KG1 (cell line): ENCODE measurements at places on chromosomes 5 and 9.

GRCh38 chr9:33349743-33350142 lies 52.6 kb downstream of the AQP7 start:
- DNase-seq, result no peak

DNA sequence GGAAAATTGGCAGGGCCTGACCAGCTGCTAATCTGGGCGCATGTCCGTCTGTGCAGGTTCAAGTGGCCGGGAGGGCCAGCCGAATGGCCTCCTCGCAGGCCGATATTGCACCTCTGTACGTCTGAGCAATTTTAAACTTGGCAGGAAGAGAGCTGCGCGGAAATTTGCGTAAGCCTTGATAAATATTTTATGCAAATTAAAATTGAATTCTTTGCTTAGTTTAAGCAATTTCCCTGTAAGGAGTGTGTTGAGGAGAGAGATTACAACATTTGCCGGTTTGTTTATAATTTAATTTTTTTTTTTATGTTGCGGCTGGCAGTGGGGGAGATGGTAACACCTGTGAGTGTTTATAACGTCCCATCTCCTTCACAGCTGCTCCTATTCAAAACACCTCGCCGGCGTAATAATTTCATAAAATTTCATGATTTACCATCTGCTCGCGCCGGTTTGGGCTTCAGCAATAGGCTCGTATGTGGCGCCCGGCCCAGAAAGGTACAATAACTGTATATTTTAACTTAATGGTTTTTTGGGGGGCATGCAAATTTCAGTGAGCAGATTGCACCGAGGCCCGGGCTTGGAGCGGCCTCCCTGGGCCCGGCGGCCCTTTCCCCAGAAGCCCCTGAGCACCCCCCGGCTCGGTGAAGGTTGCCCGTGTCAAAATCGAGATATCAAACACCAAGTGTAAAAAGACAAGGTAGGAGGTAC lies 269.4 kb upstream of the MVB12B start:
- DNase-seq, result no peak

- DNase-seq, result no peak
These were observed 805.3 kb downstream of the TLE1 start for GRCh38 chr9:80883826-80884579.

DNA sequence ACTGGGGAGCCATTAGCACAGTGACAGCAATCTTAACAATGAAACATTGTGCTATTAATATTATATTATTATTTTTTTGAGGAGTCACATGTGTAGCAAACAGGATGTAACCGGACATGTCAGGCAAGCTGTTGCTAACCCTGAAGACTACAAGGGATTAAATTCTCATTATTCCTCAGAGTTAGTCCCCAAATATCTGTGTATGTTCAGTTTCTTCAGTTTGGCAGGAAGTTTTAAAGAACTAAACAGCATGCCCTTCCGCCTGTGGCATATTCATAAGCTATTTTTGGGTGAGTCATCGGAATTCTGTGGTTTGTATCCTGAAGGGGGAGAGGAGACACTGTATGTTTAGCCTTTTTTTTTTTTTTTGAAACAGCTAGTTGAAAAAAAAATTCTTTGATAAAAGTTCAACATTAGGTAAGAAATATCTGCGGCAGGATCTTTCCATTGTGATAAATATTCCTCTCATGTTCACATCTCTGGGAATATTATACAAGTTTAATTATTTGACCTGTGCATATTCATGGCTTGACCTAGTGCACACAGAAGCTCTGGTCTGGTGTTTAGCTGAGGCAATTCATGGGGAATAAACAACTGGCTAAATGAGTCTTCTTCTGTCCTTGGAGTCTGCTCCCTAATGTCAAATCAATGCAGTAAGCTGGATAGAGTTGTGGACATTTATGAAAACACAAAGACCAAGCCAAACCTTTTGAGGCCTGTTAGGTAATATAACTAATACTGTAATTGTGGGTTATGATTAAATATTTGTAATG lies 202.7 kb upstream of the CDKN2B start:
- DNase-seq, result no peak

DNA sequence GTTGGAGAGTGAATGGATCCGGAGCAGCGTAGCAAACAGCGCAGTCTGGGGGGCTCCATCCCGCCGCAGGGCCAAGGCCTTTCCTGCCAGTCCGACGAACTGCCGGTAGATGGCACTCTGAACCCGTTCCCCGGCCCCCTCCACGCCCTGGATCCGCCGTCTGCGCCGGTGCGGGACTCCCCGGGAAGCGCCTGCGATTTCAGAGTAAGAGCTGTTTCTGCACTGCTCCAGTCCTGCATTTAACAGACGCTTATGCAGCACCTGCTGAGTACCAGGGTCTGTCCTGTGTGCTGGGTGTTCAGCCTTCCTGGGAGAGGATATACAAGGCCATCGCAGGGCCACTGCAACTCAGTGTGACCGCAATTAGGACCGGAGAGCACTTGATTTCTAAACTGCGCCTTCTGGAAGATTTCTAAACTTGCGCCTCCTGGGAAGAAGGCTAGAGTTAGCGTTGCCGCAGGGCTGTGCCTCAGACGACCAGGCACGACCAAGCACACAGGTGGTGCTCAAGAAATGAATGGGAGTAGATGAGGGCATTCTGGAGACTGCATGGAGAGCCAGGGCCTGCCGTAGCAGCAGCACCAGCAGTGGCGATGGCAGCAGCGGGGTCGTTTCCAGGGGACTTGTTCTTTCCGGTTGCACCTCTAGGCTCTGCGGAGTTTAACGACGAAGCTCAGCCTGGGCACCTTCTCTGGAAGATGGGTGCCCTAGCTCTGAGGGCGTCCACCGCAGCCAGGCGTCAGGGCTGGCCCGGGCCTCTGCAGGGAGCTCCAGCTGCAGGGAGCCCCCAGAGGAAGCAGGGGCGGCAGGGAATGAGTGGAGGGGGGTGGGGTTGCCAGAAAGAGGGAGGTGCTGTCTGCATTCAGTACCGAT lies 14.3 kb upstream of the TIFAB start:
- peak; percentile 13 for DNase-seq

DNA sequence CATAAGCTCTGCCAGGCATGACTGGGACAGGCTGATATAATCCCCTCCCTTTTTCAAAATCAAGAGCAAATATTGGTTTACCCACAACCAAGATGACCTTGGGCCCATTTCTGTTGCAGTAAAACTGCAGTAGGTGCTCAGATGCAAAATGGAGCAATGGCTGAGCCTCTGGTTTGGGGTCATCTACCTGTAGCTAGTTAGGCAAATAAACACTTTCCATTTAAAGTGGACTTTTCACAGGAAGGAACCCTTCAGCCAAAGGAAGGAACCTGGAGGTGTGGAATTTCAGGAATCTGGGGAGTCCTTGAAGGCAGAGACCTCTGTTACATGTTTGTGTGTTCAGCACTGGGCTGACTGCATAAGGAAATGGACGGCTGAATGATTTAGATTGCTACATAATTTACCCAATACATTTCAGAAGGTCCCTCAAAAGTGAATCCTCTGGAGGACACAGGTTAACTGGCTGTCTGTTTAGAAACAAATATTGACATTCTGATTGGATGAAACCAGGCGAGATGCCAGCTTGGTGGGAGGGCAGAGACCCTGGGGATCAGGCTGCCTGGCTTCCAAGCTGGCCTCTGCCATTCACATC lies 170.1 kb upstream of the ZNF618 start:
- no peak for DNase-seq

DNA sequence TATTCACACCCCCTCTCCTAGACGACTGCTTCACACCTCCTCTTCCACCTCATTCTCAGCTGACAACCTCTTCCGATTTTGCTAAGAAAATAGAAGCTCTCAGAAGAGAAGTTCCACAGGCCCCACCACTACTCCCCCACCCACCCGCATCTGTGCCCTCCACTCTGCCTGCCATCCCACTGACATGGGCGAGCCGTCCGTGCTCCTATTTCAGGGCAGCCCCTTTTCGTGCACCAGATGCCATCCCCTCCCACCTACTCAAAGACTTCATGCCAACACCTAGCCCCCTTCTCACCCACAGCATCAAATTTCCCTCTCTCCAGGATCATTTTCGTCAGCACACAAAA lies 34.6 kb upstream of the JADE2 start:
- no peak for DNase-seq

- DNase-seq, result no peak
These were observed 149.7 kb downstream of the SLIT3 start for GRCh38 chr5:169151051-169151805.

DNA sequence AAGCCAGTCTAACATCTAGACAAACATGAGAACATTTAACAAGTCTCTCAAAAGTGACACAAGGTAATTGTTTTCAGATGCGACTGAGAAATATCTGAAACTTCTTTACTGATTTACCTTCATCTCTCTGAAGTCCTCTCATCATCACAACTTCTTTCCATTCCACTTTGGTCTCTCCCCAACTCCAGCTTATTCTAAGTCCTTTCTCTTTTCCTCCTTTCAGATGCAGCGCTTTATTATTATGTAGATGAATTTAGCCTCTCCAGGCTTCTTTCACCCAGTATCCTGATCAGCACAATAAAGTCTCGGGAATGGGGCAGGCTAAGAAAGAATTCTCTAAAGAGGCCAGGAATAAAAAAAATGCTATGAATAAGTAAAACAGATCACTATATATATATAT lies 128.0 kb downstream of the KCTD16 start:
- DNase-seq, result no peak

DNA sequence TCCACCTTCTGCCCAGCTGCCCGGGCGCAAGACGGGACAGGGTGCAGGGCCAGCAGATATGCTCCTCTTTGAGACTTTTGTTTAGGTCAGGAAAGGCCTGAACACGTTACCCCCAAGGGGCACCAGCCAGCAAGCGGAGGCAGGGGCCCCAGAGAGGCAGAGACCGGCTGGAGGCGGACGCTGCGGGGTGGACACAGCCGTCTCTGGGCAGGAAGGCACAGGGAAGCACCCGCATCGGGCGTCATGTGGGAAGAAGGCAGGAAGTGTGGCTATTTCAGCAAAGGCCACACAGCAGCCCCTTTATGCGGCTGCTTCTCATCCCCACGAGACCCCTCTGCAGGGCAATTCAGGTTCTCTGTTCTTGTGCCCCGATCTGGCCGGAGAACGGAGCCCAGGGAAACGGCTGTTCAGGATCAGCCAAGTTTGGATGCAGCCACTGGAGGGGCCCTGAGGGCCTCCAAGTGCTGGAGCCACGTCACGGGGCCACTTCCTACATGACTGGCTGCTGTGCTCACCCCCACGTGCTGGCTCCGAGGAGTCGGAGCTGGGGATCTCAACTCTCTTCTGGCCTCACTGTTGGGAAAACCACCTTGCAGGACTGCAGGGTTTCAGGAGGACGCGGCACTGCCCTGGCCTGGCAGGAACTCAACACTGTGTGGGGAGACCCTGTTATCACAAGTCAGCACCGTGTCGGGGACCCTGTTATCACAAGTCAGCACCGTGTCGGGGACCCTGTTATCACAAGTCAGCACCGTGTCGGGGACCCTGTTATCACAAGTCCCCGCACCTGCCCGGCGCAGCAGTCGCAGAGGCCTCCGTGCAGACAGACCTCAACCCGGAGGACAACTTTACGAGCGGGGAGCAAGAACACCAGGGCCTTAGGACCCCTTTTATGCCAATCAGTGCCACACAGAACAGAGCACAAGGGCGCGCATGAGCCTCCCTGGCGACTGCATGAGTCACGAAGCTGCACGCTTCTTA lies 44.4 kb downstream of the SLC12A7 start:
- DNase-seq, result no peak

DNA sequence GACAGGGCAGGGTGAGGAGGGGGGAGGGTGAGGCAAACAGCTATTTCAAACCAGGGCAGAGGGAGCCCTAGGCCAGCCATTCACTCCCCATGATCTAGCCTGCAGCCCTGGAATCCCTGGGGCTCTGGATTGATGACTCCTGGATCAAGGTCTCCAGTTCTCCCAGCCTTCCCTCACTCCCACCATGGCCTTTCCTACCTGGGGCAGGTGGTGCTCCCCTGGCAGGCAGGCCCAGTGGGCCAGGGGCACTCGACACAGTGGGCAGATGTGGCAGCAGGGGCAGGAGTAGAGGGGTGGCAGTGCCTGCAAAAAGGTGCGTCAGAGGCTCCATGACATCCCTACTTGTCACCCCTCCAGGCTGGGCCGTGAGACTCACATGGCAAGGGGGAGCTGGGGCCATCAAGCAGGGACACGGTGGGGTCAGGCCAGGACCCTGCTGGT lies 6.0 kb downstream of the KIF12 start:
- no peak for DNase-seq

- no peak for DNase-seq
These were observed 29.0 kb downstream of the MTMR12 start for GRCh38 chr5:32283539-32284377.

DNA sequence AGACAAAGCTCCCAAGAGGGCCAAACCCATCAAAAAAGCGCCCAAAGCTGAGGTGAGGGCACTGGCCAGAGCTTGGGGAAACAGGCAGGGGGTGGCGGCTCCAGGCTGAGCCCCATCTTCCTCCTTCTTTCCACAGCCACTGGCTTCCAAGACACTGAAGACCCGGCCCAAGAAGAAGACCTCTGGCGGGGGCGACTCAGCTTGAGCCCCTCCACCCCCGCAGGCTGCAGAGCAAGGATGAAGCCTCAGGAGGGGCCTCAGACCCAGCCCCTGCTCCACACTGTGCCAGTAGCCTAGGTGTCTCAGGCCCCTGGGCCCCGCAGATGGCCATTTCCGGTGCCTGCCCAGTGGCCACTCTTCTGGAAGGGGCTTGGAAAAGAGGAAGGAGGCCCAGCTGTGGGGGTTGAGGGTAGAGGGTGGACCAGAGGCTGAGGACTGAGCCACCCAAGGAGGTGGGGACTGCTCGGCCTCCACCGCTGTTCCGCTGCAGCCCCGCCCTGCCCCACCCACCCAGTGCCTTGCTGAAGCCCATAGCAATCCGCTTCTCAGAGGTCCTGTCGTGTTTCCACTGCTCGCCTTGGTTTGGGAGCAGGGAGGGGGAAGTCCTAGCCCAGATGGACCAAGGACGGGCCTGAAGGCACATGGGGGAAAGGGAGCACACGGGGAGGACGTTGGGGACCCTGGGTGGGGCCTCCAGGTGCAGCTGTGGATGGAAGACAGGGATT lies 6.9 kb downstream of the REEP2 start:
- DNase-seq, result no peak

GRCh38 chr5:91382530-91383026 lies 539 bp downstream of the ARRDC3 start:
- DNase-seq, result no peak

DNA sequence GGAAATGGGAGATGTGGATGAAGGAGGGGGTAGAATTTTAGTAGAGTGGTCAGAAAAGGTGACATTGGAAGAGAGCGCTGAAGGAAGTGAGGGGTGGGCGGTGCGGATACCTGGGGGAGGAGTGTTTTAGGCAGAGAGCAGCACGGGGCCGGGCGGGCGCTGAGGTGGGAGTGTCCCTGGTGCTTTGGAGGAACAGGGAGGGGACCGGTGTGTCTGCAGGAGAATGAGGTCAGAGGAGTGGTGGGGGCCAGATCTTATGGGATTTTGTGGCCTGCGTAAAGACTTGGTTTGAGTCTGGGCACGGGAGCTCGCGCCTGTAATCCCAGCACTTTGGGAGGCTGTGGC lies 5.8 kb upstream of the PSD2 start:
- DNase-seq, result no peak

- no peak for DNase-seq
These were observed 20.9 kb upstream of the SLC31A2 start for GRCh38 chr9:113129884-113130283.

DNA sequence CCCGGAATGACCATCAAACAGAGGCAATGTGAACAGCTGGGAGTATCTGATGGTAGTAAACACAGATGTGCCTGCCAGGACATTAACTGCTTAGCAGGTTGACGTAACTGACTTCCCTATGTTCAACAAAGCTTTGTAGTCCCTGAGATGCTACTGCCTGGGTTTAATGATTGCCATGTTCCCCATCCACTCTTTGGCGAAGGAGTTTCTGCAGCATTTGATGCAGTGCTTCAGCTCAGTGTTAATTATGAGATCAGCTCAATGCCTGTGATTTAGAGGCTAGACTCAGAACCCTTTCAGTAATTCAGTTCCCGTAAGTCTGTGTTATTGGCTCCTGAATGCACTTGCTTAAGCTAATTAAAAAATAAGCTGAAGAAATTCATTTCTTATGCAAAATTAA lies 547.3 kb upstream of the ZNF608 start:
- no peak for DNase-seq
